Stimulated activated CD8-positive, alpha-beta memory T cell treated with anti-CD3 and anti-CD28 coated beads, Interleukin-4, amount 100 ng/mL, for 1 hour (primary cell): ENCODE measurements at places on chromosomes 3 and 15.

DNA sequence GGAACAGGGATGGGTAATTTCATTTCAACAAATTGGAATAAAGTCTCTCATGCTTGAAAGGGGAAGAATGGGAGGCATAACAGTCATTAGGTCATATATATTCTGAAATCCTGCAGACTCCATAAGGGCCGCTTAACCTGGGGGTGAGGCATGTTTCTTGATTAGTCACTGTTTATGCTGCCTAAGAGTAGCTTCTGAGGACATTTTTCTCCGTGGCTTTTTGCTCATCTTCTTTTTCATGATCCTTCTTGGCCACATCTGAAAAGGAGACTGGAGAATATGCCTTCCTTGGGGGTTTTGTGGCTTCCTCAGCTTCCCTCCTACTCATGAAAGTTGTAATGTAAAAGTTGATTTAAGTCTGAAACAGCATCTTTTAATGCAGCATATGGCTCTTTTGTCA lies 20.0 kb upstream of the CFAP20DC start:
- DNase-seq = no peak

GRCh38 chr15:91471468-91471867 lies 371.4 kb downstream of the SV2B start:
- DNase-seq = no peak

GRCh38 chr3:73188707-73189106 lies 127.2 kb downstream of the EBLN2 start:
- no peak for DNase-seq

DNA sequence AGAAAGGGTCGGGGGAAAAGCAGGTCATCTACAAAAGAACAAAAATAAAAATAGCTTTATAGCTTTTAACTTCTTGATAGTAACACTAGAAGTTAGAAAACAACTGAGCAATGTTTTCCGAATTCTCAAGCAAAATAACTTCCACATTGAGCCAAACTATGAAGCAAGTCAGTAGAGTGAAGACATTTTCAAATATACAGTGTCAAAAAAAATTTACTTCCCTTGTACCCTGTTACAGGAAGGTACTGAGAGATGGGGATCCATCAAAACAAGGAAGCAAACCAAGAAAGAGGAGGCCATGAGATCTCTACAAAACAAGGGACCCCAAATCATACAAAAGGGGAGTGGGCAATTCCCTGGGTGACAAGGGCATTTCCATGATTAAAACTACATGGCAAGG lies 26.6 kb upstream of the STIMATE start:
- no peak for DNase-seq

- DNase-seq = no peak
Measured at GRCh38 chr3:128482666-128483656, 10.0 kb downstream of the GATA2 start.

DNA sequence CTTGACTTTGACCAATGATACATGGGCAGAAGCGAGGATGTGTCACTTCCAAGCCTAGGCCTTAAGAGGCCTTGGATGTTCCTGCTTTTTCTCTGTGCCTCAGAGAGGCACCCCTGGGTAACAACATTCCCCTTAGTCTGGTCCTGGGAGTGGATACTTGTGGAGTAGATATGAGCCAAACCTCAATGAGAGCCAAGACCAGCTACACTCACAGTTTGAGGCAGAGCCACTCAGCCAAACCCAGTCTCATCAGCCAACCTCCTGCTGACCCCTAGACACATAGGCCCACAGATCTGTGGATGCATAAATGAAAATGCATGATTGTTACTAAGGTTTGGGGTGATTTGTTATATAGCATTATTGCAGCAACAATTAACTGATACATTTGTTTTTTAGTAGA lies 114.2 kb downstream of the ZNF621 start:
- DNase-seq = no peak

DNA sequence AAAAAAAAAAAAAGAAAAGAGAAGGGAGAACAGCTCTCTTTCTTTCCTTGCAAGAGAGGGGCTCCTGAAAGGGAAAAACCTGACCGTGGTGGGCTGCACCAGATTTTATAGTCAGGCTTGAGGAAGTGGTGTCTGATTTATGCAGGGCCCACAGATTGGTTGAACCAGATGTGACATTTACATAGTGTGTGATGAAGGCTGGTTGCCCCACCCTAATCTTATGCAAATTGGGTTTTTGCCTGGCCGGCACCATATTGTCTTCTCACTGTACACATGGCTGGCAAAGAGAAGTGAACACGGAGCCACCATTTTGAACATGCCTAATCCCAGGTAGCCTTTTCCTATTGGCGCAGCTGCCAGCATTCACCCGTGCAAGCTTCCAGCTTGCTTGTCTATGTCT lies 154.4 kb downstream of the OXSM start:
- no peak for DNase-seq
